Activated CD4-positive, alpha-beta T cell treated with anti-CD3 and anti-CD28 coated beads, Interleukin-2, amount 50 U/mL, for 48 hours (primary cell): ENCODE measurements at places on chromosomes 2 and 18.

DNA sequence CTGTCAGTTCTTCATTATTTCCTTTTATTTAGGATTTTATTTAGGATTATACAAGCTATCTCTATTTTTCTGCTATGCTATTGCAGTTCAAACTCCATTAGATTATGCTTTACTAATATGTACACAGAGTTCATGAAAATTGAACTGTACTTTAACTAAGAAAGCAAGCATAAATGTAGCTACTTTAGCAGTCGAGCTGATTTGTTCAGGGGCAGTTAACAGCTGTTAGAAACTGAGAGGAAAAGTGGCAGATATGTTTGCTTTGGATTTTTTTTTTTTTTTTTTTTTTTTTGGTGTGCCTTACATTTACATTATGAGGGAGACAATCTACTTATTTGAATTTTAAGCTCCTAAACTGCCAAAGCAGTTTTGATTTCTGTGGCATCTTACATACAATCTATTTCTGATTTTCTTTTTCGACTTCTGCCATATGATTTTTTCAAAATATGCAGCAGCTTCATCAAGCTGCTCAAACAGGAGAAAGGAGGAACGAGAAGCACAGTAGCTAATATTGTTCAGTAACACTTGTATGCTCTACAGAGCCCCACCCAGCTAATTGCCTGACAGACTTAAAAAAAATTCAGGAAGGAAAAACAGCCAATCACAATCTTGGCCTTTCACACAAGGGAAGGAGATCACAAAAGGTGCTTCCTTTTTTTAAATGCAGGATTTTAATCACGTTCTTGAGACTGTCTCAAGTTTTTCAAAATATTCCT, 233.4 kb upstream of the SIX3 start:
- DNase-seq = no peak

DNA sequence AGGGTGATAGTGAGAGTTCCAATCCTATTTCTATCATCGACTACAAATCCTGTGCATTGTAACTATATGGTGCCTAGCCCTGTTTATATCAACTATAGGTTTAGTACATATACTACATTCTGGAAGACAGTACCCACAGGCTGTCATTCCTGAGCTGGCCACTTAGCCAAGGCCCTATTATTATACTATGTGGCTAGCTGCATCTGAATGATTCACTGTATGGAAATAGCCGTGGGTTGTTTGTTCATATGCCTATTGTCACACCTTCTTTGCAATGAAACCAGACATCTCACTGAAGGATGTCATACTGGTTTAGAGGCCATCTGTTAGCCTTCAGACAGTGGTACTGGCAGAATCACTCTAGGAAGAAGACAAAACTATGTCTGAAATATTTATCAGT, 62.3 kb upstream of the FSIP2 start:
- DNase-seq = no peak

- no peak for DNase-seq
These were observed 4.6 kb upstream of the ADD2 start for GRCh38 chr2:70772486-70773155.

DNA sequence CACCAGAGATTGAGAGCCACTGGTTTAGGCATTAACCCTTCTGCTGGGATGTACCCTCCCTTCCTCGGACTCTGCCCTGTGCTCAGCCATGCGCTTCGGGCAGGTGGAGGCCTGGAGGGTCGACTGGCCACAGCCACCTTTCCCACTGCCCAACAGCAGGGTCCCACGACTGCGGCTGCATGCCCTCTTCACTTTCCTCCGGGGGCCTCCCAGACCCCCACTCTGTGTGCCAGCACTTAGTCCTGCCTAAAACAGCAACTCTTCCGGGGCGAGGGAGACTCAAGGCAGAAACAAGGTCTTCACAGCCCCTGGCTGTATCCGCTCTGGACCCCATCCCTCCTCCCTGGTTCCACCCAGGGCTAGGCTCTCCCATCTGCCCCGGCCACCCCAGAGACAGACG, 31.3 kb upstream of the BIN1 start:
- no peak for DNase-seq

- DNase-seq = no peak
These were observed 83.8 kb downstream of the TMEM247 start for GRCh38 chr2:46563186-46563585.

- DNase-seq = no peak
These were observed 422.5 kb upstream of the SLC8A1 start for GRCh38 chr2:40874380-40874779.

GRCh38 chr2:43391878-43392215, 165.4 kb upstream of the ZFP36L2 start:
- no peak for DNase-seq

DNA sequence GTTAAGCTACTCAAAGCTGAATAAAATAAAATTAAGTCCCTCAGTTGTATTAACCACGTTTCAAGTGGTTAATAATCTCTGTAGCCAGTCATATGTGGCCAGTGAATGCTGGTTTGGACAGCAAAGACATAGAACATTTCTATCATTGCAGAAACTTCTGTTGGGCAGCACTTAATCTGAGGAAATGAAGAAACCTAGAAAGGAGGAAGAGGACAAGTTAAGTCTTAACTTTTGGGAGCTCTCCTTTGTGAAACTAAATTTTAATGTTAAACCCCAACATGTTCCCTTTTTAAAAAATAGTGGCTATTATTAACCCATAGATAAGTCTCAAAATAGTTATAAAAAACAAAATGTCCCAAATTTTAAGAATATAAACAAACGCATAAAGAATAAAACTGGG, 421.3 kb downstream of the ARHGAP15 start:
- DNase-seq = no peak

DNA sequence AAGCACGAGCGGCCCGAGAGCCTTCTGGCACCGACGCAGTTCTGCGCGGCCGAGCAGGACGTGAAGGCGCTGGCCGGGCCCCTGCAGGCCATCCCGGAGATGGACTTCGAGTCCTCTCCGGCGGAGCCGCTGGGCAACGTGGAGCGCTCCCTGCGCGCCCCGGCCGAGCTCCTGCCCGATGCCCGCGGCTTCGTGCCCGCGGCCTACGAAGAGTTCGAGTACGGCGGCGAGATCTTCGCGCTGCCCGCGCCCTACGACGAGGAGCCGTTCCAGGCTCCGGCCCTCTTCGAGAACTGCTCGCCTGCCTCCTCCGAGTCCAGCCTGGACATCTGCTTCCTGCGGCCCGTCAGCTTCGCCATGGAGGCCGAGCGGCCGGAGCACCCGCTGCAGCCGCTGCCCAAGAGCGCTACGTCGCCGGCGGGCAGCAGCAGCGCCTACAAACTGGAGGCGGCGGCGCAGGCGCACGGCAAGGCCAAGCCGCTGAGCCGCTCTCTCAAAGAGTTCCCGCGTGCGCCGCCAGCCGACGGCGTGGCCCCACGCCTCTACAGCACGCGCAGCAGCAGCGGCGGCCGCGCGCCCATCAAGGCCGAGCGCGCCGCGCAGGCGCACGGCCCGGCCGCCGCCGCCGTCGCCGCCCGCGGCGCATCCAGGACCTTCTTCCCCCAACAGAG, 70.4 kb downstream of the ARHGEF33 start:
- peak; percentile 71 for DNase-seq

DNA sequence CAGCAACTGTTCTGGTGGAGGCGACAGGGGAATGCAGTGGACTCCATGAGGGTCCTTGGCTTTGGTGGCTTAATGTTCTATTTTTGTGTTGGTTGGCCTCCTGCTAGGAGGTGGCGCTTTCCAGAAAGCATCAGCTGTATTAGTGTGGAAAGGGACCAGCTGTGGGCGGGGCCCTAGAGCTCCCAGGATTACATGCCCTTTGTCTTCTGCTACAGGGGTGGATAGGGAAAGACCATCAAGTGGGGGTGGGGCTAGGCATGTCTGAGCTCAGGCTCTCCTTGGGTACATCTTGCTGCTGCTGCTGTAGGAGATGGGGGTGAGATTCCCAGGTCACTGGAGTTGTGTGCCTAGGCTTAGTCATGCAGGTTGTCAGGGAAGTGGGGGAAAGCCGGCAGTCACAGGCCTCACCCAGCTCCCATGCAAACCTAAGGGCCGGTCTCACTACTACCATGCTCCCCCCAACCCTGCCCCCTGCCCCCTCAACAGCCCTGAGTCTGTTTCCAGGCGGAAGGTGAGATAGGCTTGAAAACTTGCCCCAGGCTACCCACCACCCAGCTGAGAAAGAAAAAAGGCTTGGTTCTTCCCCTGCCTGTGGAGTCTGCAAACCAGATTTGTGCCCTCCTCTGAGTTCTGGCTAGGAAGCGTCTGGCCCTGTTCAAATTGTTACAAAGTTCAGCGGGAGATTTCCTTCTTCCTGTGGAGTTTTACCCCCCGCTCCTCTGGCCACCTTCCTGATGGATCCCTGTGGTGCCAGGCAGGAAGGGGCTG, 141.3 kb upstream of the LYPD1 start:
- DNase-seq = no peak

DNA sequence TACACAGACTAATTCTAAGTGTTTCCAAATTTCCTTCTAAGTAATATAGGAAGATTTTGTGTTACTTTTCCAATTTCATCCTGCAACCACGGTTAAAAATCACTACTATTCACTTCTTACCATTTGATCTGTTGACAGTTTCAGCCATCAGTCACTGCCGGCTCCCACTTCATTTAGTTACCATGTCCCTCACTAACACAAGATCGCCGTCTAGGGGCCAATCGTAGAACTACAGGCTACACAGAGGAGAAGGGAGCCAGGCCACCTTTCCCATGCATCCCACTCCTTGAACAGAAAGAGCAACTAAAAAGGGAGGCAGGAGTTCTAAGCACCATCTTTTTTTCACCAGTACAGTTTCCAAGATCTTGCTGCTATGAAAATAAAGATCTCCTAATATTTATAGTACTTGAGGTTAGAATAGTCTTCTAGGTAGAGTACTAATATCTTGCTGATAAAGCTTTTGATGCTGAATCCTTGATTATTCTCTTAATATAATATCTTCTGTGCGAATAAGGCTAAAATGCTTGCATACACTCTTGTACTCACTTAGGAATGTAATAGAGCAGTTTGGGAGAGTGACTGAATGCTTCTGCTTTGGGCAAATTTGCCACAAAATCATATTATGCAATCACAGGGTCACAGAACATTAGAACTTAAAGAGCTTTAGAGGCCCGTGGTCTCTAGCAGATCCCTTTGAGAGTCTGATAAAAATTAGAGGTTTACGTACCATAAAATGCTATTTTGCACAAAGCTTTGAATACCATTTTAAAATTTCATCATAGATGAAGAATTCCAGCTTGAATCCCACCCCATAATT, 39.5 kb upstream of the CYP1B1 start:
- DNase-seq = peak; percentile 90

GRCh38 chr18:23626451-23627279, 36.0 kb downstream of the ANKRD29 start:
- no peak for DNase-seq
